ENCODE measurements at places on chromosomes 7 and 10.

- DNase-seq = no peak
These were observed 42.2 kb downstream of the ZWINT start for GRCh38 chr10:56318816-56319215.

DNA sequence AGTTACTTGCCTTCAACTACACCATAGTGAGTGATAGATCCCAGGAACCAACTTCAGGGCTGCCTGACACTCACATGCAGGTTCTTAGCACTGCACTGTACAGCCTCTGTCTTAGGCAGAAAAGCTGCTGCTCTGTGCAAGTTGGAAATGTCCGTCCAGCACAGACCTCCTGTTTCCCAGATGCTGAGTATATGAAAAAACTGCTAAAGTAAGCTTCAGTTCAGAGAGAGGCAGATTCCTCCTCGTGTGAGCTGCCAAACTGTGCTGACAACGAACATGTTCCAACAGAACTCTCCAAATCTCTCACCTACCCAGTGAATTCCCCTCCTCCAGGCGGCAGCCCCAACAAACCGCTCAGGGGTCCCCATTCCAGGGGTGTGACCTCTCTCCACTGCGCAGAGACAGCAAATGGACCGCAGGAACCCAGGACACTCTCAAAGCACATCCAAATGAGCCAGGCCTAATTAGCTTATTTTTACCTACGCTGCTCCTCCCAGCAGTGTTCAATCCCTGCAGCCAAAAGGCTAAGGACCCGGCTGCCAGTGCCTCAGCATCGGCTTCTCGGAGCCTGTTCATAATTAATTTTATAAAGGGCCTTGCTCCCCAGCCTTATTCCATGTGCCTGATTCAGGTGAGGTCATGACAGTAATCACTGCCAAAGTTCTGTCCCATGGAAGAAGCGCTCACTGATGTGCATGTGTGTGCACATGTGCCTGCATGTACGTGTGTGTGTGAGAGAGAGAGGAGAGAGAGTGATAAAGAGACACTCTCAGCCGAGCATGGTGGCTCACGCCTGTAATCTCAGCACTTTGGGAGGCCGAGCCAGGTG is 159.5 kb upstream of the AUTS2 start:
- DNase-seq = no peak

GRCh38 chr10:113557424-113557862 is 4.6 kb downstream of the HABP2 start:
- DNase-seq = no peak

GRCh38 chr7:103576641-103577040 is 130.6 kb upstream of the SLC26A5 start:
- no peak for DNase-seq

GRCh38 chr10:98354491-98354890 is 60.5 kb downstream of the PYROXD2 start:
- no peak for DNase-seq

DNA sequence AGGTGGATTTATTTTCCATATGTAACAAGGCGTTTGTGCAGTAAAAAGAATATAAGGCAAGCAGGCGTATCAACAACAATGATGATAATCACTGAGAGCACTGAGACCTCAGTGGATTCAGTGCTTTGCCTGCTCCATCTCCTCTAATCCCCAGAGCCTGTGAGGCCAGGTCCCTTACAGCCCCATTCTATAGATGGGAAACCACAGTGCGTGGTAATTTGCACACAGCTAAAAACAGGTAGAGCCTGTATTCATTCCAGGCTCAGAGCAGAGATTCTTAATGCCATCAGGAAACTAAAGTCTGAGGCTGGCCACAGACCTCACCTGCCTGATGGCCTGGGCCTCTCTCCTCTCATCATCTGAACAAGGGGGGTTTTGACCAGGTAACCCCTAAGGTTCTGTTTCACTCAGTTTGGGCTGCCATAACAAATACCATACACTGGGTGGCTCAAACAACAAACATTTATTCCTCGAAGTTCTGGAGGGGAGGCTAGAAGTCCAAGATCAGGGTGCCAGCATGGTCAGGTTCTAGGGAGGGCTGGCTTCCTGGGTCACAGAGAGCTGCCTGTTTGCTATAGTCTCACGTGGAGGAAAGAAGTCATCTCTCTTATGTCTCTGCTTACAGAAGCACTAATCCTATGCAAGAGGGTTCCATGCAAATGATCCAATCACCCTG is 10.3 kb upstream of the RASSF4 start:
- DNase-seq = no peak

GRCh38 chr7:80014511-80014910 is 120.1 kb upstream of the GNAI1 start:
- no peak for DNase-seq
